ENCODE measurements at places on chromosomes 1 and 21.

DNA sequence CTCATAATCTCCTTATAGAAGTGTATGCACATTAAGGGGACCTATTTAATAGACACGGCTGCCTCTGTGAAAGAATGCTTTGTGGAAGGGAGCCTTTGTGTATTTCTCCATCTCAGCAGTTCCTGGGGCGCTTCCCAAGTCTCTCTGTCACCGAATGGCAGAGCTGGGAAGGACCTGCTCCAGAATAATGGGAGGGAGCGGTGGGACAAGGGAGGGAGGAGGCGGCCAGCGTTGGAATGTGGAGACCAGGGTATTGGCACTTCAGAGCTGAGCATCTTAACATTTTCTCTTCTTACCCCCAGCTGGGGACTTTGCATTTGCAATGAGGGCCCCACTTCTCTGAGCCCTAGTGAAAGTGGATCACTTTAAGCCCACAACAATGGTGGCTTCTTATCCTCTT lies 23.9 kb downstream of the CACHD1 start:
- DNase-seq: no peak

DNA sequence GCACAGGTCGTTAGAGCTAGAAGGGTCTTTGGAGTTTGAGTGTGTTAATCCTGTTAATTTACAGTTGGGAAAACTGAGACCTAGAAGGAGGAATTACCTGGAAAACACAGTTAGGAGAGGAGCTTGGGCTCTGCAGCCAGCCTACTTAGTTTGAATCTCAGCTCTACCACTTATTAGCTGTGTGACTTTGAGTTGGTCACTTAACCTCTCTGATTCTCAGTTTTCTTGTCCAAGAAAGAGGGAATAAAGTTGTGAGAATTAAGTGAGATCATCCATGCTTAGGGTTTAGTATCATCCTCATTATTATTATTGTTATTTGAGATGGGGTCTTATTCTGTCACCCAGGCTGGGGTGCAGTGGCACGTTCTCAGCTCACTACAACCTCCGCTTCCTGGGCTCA lies 5.4 kb upstream of the HTR1D start:
- DNase-seq: no peak

DNA sequence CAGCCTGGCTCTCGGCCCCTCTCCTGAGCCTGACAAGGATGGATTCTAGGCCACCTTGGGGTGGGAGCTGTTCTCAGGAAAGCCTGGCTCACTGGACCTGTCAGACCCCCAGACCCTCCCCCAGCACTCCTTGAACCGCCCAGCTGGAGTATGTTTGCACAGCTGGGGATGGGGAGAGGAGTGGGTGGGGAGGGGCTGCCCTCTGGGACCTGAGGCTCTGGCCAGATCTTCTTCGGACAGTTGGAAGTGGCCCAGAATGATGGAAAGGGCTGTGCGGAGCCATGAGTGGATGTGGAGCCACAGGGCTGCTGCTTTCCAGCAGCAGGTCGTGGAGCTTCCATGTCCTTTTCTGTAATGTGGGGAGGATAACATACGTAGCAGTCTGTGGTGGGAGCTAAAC lies 43.0 kb upstream of the TRABD2B start:
- DNase-seq: no peak

DNA sequence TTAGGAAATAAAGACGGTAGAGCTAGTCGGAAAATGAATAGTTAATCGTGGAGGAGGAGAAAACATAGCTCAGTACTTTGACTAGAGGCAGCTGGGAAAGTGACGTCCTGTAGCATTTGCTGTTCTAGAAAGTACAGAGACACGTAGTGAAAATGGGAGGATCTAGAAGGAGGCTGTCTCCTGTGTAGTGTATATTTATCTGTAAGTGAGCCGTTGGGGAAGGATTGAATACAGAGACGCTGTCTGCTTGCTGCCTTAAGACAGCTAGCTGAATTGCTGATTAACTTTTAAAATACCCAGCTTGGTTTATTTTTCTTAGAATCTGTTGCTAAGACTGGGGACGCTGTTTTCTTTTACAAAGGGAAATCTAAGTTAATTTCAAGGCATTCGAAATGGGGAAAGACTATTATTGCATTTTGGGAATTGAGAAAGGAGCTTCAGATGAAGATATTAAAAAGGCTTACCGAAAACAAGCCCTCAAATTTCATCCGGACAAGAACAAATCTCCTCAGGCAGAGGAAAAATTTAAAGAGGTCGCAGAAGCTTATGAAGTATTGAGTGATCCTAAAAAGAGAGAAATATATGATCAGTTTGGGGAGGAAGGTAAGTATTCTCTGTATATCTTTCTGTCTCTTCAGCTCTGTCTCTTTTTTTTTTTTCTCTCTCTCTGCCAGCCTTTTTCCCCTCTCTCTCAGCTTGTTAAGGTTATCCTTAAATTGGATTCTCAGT lies at the start of gene DNAJB4:
TSS of gene DNAJB4 (plus strand) at position 221 of the 729 bp plus-strand sequence. CDS start at position 393, 172 bp downstream.
- peak; percentile 97 for DNase-seq

DNA sequence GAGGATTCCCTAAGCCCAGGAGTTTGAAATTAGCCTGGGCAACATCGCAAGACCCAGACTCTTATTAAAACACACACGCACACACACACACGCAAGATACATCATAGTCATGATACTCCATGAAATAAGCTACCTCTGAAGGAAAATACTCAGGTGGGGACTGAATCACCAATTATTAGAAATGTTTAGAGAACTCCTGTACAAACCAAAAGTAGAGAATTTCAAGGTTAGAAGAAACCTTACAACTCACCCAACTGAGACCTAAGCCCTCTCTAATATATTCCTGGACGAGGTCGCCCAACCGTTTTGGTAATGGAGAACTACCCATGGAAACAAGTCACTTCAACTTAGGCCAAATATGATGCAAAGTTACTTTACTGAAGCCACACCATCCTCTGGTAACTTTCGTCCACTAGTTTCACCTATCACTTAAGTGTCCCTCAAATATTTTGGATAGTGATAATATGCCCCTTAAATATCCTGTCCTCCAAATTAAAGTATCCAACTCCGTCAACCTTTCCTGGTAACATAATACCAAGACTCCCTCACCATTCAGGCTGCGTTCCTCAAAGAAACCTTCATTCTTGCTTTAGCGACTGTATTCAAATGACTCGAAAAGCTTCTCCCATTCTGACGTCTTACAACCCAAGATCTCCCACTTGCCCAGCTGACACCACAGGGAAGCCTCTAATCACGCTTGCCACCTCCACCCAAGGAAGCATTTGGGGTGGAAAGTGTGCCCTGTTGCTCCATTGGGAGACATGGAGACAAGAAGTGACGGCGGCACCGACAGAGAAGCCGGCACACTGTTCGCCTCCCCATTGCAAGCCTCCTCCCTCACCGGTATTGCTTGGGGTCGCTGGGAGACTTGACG lies 856 bp downstream of the NRDC start:
- DNase-seq: no peak

DNA sequence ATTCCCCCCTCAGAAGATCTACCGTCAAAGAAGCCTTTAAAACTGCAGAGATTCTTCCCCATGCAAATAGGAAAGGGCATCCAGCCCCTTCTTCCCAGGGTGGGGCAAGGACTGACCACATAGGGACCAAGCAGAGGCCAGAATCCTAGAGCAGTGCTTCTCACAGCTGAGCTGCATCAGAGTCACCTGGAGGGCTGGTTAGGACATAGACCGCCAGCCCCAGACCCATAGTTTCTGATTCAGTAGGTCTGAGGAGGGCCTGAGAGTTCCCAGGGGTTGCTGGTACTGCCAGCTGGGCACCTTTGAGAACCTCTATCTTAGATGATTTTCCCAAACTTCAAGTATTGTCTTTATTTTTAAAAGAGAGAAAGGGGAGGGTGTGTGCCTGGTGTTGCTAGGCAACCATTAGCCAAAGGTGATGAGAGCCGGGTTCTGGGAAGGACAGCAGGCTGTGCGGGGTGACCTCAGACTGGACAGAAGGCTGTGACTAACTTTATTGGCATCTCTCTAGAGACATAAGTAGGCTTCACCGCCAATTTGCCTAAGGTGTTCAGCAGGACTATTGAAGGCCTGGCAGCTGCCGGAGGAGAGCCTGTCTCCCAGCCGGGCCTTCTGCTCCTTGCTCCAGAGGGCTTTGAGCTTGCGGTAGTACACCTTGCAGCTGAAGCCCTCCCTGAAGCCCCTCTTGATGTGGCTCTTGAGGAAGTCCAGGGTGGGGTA lies 3.0 kb downstream of the SPATA46 start:
- peak; percentile 20 for DNase-seq

GRCh38 chr1:162389971-162390370 lies 8.4 kb downstream of the C1orf226 start:
- no peak for DNase-seq

DNA sequence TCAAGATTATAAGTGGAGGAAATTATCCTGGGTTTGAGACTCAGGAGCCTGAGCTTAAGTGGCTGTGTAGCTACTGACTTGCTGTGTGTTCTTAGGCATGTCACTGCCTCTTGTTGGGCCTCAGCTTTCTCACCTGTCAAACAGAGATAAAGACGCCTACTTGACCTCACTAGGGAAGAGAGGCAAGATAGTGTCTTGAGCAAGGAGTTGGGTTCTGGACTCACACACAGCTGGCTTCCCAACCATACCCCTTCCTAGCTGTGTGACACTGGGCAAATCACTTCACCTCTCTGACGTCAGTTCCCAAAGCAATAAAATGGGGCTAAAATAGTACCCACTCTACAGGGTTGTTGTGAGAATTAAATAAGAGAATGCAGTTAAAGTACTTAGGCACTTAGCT lies 11.6 kb upstream of the EPB41 start:
- DNase-seq: no peak

DNA sequence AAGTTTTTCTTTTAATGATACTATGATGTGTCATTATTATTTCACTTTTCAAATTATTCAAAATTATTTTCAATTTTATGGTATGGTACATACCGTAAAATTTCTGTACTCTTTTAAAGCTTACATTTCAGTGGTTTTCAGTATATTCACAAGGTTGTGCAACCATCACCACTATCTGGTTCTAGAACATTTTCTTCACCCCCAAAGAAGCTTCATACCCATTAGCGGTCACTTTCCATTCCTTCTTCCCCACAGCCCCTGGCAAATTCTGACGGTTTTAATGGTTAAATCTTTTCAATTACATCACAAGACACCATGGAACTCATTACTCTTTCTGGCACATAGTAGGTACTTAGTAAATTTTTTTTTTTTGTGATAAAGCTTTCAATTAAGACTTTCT lies 22.8 kb upstream of the ATP5PO start:
- DNase-seq: no peak

GRCh38 chr1:2941040-2941439 lies 80.2 kb upstream of the ACTRT2 start:
- DNase-seq: no peak

DNA sequence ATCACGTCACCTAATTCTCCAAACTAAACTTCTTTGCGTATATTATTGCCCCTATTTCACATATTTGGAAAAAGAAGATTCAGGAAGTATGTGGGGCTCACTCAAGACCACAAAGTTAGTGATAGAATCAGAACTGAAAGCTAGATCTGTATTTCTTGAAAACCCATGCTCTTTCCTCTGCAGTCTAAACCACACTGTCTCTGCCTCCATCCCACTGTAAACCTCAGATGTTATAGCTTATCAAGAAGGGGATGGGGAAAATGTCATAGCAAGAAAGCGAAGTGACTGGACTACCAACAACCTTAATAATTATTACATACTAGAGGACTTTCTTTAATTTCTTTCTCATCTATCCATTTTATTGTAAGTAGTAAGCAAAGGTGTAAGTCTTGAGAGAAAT lies 257.7 kb upstream of the SGIP1 start:
- DNase-seq: no peak

DNA sequence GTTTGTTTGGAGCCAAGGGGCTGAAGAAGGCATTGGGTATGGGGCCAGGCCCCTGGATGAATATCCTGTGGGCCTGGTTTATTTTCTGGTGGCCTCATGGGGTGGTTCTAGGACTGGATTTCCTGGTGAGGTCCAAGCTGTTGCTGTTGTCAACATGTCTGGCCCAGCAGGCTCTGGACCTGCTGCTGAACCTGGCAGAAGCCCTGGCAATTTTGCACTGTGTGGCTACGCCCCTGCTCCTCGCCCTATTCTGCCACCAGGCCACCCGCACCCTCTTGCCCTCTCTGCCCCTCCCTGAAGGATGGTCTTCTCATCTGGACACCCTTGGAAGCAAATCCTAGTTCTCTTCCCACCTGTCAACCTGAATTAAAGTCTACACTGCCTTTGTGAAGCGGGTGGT lies 1.4 kb downstream of the ACKR1 start:
- DNase-seq: no peak

All from non-pigmented ciliary epithelial cell (primary cell).